ENCODE measurements at places on chromosomes 12 and 14. TPM values are rescaled to one million over a fixed set of nuclear protein-coding genes. Genes with fewer than 3 reads are reported as not detected.

The TMEM263 gene
- 49.7 TPM for total RNA-seq

DNA sequence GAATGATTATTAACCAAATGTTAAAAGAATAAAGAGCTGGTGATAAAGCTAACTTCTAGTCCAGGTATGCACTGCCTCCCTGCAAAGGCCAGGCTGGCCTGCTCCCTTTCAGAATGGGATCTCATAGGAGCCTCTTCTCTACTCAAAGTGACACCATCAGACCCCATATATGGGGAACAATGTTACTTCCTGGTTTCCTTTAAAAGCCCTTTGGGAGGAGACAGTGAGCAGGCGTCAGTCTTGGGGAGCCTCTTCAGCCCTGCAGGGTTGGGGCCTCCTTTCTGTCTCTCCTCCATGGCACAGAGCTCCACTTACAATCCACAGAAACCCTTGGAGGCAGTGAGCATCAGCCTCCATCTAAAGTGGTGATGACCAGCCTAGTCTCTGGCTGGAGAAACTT is 17.3 kb upstream of the GPRC5A start:
- DNase-seq, result no peak

DNA sequence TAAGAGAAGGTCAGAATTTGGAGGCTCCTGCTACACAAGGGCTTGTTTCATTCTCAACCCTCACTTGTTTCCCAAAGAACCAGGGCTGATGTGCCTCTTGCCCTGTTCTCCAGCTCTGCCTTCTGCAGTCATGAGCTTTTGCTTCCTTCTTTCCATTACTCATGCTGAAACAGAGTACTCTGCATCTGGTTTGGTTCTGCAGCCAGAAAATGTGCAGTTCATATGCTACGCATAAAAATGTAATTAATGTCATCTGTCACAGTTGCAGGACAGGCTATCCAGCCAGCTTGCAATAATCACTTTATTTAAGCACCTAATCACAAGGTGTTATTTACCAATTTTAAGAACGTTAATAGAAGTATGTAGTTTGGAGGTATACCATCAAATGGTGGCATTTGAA is 150.2 kb downstream of the SRGAP1 start:
- DNase-seq, result no peak

DNA sequence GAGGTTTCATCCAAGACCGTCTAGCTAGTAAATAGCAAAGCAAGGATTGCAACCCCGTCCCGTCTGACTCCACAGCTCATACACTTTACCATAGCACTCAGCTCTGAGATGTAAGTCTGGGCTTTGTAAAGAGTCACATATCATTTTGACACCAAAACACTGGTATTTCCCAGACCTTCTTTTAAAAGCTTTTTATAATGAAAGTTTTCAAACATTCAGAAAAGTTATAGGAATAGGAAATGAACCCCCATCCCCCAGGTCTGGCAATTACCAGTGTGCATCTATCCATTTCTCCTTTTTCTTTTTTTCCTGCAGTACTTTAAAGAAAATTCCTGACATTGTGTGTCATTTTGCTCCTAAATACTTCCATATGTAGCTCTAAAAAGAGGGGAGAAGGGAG is 183.6 kb upstream of the CCND2 start:
- no peak for DNase-seq
